IPS-NIHi11 (cell line): ENCODE measurements at places on chromosomes 5 and 9.

GRCh38 chr5:153539983-153540382 lies 49.5 kb downstream of the GRIA1 start:
- DNase-seq: no peak

- peak; percentile 58 for DNase-seq
Observed at GRCh38 chr9:6777213-6777902, 19.6 kb downstream of the KDM4C start.

DNA sequence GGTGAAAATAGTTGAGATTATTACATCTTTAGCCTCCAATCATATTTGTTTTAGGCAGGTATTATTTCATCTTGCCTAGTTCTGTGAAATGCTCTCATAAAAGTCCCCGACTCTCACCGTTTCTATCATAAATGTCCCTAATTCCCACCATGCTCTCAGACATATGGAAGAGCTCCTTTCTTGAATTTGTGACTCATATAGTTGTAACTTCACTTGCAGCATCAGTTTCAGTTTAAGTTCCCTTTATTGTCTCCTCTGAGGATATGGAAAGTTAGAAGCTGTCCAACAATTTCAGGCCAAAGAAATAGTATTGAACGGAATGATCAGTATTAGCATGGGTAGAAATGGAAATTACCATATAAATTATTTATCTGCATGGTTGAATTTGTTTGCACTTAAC lies 187.5 kb upstream of the NR4A3 start:
- no peak for DNase-seq

GRCh38 chr9:79026316-79026715 lies 545.4 kb upstream of the TLE4 start:
- no peak for DNase-seq

- DNase-seq: no peak
Observed at GRCh38 chr9:3200331-3200774, 325.4 kb downstream of the RFX3 start.
